Stimulated activated CD8-positive, alpha-beta memory T cell treated with anti-CD3 and anti-CD28 coated beads, Interleukin-7, amount 100 ng/mL, for 4 hours (primary cell): ENCODE measurements at places on chromosomes 4 and X.

- no peak for DNase-seq
These were observed 109.4 kb downstream of the PDHA2 start for GRCh38 chr4:95949136-95949765.

- no peak for DNase-seq
These were observed 14.6 kb downstream of the SYTL4 start for GRCh38 chrX:100717363-100717762.

DNA sequence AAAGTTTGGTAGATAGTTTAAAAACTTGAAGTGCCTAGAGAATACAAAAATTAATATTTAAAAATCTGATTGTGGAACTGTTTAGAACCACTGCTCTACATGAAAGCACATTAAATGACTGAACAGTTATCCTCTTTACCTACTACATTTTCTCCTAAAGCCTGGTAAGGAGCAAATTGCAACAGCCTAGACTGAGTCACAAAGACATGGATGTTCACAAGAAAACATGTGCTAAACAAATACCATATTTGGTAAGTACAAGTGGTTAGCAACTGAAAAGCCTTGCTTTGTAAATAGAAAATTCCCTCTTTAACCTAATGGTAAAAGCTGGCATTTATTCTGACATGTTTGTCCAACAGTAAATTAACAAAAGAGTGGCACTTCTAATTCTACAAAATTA, 203.1 kb downstream of the FBXO8 start:
- DNase-seq = no peak

DNA sequence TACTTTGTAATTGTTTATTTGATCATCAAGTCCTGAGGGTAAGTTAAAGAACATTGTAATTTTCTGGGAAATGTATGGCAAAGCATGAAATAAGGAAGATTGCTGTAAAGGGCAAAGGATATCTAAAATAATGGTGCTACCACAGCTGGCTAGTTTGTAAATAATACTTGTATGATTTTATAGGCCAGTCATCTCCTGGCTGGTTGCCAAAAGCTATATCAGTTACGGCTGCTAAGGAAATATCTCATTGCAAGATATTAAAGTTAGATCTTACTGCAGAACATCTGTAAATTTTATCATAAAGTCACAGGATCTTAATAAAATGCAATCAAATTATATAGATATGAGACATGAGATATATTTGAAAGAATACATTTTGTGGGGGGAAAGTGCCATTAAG, 150.8 kb upstream of the CXCL13 start:
- DNase-seq = no peak

GRCh38 chrX:126141014-126141413, 25.1 kb downstream of the DCAF12L2 start:
- DNase-seq = no peak

DNA sequence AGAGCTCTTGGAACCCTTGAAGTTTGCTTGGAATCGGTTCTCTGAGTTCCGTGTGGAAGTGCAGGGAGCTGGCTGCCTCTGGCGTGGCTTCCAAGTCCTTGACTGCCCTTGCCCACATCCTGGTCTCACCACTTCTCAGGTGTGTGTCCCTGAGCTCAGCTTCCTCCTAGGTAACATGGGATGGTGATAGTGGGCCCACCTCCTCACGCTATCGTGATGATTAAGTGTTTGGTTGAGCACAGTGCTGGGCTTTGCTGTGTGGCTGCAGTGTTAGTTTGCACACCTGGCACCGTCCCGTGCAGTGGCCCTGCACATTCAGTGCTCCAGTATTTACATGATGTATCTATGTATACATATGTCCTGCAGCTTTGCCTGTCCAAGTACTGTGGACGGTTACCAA, 81.5 kb downstream of the CLDN34 start:
- no peak for DNase-seq

- DNase-seq = no peak
These were observed 85.1 kb downstream of the MFAP3L start for GRCh38 chr4:169941141-169941540.

DNA sequence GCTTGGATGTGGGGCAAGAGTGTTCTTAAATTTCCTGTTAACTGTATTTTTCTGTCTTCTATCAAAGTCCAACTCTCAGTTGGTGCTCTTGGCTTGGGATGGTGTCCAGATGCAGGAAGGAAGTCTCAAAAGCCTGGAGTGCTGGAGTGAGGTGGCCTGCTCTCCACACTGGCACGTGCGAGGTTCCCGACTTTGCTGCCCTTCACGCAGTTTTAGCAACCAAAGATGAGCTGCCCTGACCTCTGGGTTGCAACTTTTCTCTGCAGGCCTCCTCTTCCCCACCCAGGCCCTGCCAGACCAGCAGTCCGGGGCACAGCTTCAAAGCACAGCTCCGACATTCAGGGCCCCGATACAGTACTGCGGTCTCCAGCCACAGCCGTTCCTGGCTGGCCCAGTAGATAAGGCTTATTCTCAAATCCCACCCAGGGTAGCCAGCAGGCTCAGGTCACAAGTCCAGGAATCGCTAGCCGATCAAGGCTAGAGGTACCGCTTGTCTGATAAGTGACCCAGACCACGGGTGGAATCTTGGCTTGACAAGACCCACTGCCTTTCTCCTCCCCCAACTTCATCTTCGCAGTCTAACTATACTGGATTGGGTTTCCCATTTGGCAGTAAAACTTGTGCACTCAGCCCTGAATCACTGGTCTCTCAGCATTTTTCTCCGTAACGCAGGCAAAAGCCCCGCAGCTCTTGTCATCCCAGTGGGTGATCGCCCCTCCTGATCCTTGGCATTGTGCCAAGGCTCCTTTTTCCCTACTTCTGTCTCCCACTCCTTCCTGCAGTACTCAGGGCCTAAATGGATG, 21.8 kb upstream of the JADE1 start:
- no peak for DNase-seq

GRCh38 chr4:38983291-38983690, 48.9 kb downstream of the TMEM156 start:
- DNase-seq = no peak

DNA sequence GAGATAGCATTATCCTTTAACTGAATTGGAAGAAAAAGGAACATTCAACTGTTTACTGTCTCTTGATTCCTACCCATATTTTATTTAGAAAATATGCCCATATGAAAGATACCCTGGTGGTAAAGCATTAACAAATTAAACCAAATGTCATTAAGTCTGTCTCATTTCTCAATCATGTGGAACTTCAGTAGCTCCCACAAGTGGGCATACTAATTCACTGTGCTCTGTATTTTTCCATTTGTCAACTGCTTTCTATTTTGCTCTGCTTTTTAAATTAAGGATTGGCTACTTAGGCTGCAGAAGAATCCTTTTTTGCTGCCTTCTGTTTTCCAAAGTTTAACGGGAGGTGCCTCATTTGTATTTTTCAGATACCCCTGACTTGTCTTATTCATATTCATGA, 77.2 kb downstream of the DDIT4L start:
- no peak for DNase-seq

DNA sequence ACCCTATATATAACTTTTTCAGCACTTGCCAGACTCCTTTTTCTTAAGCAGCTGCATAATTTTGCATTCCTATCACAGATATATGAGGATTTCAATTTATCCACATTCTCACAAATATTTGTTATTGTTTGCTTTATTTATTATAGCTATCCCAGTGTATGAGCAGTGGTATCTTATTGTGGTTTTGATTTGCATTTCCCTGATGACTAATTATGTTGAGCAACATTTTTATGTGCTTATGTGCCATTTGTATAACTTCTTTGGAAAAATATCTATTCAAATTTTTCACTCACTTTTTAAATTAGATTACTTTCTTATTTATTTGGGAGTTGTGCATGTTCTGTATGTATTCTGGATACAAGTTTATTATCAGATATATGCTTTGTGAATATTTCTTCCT, 361.9 kb downstream of the KCTD8 start:
- no peak for DNase-seq

DNA sequence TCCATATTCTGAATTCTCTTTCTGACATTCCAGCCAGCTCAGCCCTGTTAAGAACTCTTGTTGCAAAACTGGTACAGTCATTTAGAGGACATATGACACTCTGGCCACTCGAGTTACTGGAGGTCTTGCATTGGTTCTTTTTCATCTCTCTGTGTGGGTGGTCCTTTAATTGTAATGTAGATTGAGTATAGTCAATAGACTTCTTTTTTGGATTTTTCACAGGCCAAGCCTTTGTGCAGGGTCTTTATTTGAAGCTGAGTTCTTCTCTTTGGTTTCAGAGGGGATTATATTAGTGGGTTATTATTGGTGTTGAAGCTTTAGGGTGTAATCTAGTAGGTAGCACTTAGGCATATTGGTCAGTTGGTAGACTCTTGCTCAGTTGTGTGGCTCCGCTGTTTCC, 118.0 kb upstream of the GIMD1 start:
- no peak for DNase-seq

GRCh38 chrX:9983441-9983840, 16.3 kb downstream of the CLDN34 start:
- no peak for DNase-seq

DNA sequence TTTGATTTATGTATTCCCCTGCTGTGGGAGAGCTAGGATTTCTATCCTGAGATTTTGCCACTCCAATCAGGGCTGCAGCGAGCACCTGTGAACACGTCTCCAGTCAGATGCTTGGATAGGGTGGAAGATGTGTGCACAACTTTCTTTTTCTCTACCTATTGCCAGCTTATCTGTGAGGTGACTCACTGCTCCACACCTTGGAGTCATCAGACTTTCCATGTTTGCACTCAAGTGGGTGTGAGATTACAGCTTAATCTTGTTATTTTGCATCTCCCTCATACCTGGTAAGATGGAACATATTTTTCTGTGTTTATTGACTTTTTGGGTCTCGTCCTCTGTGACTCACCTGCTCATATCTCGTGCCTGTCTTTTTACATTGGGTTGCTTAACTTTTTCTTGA, 32.2 kb downstream of the PSAPL1 start:
- no peak for DNase-seq

- no peak for DNase-seq
These were observed 49.9 kb upstream of the SRD5A3 start for GRCh38 chr4:55296096-55296495.

DNA sequence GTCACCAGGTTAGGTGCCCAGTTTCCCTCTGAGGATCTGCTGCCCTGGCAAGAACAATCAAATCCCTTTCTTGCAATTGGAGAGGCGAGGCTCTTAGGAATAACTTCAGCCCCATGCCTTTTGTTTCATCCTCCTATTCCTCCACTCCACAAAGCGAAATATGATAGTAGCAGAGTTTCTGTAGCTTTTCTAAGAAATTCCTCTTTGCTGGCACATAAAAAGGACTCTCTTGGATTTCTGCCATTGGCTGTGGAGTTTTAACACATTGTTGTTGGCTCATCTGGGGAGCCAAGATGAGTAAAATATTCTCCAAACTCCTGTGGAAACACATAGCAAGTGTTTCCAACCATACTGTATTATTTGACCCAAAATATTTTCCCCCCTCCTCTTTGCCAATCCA, 11.0 kb upstream of the ADGRG2 start:
- no peak for DNase-seq

GRCh38 chr4:13527192-13527980, 16.9 kb downstream of the NKX3-2 start:
- no peak for DNase-seq

DNA sequence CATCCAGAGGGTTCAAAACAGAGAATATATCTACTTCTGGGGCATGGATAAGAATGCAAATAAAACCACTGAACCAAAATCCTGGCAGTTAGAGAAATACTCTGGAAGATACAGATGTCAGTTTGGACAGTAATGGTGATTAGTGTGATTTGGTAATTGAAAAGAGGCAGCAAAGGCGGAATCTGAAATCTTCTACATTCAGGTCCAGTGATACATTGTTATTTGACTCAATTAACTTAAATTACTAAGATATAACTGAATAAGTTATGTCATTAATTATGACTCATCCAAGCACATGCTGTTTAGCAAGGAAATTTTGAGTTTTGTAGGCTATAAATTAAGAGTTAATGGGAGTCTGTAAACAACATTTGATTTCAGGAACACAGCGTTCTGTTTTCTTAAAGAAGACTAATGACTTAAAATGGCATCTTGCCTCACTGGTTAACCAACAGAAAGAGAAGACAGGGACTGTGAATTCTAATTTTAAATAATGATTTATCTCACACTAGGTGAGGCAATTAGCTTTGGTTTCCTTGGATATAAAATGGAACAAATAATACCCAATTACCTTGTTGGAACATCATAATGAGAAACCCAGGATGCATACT, 937.1 kb downstream of the PDHA2 start:
- no peak for DNase-seq

GRCh38 chr4:1385373-1386340, 20.6 kb downstream of the NKX1-1 start:
- no peak for DNase-seq

DNA sequence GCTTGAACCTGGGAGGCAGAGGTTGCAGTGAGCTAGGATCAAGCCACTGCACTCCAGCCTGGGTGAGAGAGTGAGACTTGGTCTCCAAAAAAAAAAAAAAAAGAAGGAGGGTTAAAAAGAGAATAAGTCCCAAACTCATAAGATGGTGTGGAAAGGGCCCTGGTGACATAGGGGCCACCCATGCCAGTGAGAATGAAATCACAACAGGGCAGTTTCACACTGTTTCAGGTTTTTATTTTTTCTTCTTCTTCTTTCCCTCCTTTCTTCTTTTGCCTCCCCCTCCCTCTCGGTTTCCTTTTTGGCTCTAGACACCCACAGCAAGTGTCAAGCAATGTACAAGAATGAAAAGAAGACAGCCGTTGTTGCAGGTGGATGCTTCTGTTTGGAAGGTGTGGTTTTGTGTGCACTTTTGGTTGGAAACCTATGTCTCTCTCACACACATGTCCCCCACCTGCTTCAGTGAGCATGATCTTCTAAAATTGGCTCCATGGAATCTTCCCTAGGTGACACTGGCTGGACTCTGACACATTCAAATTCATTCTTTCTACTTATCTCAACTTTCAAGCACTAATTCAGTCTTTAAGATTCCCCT, 14.4 kb upstream of the TLR8 start:
- no peak for DNase-seq

- DNase-seq = no peak
These were observed 462.8 kb downstream of the PCDH18 start for GRCh38 chr4:137069473-137069872.

GRCh38 chrX:13937370-13938050, 92.2 kb downstream of the GEMIN8 start:
- no peak for DNase-seq

- DNase-seq = no peak
These were observed 345.5 kb upstream of the FSTL5 start for GRCh38 chr4:162509333-162509732.

GRCh38 chr4:103948244-103949018, 228.6 kb upstream of the TACR3 start:
- no peak for DNase-seq
